ENCODE measurements at places on chromosomes 7 and 10. TPM values are rescaled to one million over a fixed set of nuclear protein-coding genes. Genes with fewer than 3 reads are reported as not detected.

GRCh38 chr7:137685433-137686164, 161.2 kb downstream of the DGKI start:
- H3K27me3 ChIP-seq, result no peaks in the 10 kb centered on the region
- no peak for DNase-seq
- no peaks in the 10 kb centered on the region for H3K36me3 ChIP-seq

GRCh38 chr10:94578790-94579189, 33.2 kb downstream of the HELLS start:
- no peak overlapping the region for H3K27ac ChIP-seq
- peaks cover 66% of the 10 kb centered on the region for H3K36me3 ChIP-seq
- DNase-seq, result no peak
- no peaks in the 10 kb centered on the region for H3K27me3 ChIP-seq
- H3K4me1 ChIP-seq, result no peaks in the 10 kb centered on the region
- H3K4me3 ChIP-seq, result no peak overlapping the region

- DNase-seq, result no peak
- H3K27ac ChIP-seq, result no peak overlapping the region
- no peak overlapping the region for H3K4me3 ChIP-seq
Measured at GRCh38 chr7:130410868-130411541, 29.8 kb downstream of the CEP41 start.

DNA sequence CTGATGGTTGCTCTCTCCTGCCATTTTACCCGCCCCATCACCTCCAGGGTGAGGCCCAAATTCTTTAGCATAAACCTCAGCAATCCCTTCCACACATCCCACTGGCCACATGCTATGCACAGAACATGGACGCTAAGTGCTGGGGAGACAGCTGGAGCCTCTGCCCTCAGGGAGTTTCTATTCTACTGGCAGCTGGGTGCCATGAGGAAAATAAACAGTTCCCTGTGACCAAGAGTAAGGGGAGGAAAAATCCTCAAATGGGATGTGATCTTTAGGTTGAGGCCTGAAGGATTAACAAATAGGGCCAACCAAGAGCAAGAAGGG, 1.2 kb downstream of the PARP12 start:
- peaks cover 10% of the 10 kb centered on the region for H3K4me1 ChIP-seq
- peak overlapping the region; percentile 71 for H3K4me3 ChIP-seq

- H3K27me3 ChIP-seq, result no peaks in the 10 kb centered on the region
- peaks cover 23% of the 10 kb centered on the region for H3K36me3 ChIP-seq
- no peak overlapping the region for H3K27ac ChIP-seq
- H3K4me1 ChIP-seq, result peaks cover 8% of the 10 kb centered on the region
- DNase-seq, result no peak
Measured at GRCh38 chr7:100865938-100866728, 1.1 kb upstream of the TRIP6 start.

GRCh38 chr7:131488361-131488760, 68.1 kb downstream of the PODXL start:
- H3K27ac ChIP-seq, result no peak overlapping the region
- H3K4me3 ChIP-seq, result no peak overlapping the region
- H3K27me3 ChIP-seq, result no peaks in the 10 kb centered on the region
- H3K4me1 ChIP-seq, result no peaks in the 10 kb centered on the region
- H3K36me3 ChIP-seq, result no peaks in the 10 kb centered on the region

- H3K4me1 ChIP-seq, result peaks cover 53% of the 10 kb centered on the region
- no peaks in the 10 kb centered on the region for H3K27me3 ChIP-seq
- H3K27ac ChIP-seq, result peak overlapping the region; percentile 96
- H3K36me3 ChIP-seq, result no peaks in the 10 kb centered on the region
- no peak for DNase-seq
Measured at GRCh38 chr10:32961895-32962369, 3.9 kb upstream of the ITGB1 start.

DNA sequence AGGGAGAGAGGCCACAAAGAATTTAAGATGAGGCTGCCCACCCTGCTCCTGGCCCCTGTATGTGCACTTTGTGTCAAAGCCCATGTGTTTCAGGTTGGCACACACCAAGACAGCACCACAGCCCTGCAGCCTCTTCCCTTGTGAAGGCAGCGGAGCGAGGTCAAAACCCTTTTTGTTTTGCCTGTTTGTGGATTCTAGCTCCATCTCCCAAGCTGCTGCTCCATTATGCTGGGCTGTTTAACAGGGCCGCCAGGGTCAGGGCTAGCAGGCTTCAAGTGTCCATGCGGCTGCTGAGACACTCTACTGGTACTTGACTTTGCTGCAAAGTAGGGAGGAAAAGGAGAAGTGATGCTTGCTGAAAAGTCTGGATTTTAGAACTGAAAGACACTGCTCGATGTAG, 142.3 kb upstream of the EFCAB10 start:
- H3K4me3 ChIP-seq, result no peak overlapping the region
- peak; percentile 47 for DNase-seq
- peaks cover 64% of the 10 kb centered on the region for H3K4me1 ChIP-seq
- no peaks in the 10 kb centered on the region for H3K27me3 ChIP-seq

Gene TMEM229A
- 0.27 TPM for total RNA-seq

Gene MRLN
- total RNA-seq, result not detected

Gene NUTM2B
- total RNA-seq, result 0.20 TPM

Gene GPR15LG
- total RNA-seq, result not detected

Data from WTC11 (cell line).